ENCODE measurements at places on chromosomes 1 and 21. TPM values are rescaled to one million over a fixed set of nuclear protein-coding genes. Genes with fewer than 3 reads are reported as not detected.

- DNase-seq, result no peak
These were observed 14.0 kb downstream of the TNNT2 start for GRCh38 chr1:201363467-201363866.

DNA sequence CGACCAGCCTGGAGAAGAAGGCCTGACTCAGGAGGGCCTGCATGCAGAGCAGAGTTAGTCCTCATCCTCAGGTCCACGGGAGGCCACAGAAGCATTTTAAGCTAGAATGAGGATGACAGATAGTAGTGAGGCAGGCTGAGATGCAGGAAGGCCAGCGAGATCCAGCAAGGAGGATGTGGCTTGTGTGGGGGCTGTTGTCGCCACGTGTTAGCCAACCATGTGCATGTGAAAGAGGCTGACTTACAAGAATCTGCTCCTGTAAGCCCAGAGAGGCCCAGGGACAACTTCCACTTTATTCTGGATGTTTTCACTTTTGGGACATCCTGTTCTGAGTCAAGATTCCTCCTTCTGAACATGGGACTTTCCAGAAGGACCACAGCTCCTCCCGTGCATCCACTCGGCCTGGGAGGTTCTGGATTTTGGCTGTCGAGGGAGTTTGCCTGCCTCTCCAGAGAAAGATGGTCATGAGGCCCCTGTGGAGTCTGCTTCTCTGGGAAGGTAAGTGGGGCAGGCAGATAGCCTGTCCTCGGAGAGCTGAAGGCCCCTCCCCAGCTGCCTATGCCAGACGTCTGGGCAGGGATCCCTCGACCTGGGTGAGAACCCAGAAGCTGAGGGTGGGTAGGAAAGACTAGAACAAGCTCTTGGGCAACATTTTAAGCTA, at the start of gene SLAMF8:
SLAMF8 (plus strand) TSS at position 433 of the 661 bp plus-strand sequence; CDS start at position 459, 26 bp downstream.
- DNase-seq, result no peak

DNA sequence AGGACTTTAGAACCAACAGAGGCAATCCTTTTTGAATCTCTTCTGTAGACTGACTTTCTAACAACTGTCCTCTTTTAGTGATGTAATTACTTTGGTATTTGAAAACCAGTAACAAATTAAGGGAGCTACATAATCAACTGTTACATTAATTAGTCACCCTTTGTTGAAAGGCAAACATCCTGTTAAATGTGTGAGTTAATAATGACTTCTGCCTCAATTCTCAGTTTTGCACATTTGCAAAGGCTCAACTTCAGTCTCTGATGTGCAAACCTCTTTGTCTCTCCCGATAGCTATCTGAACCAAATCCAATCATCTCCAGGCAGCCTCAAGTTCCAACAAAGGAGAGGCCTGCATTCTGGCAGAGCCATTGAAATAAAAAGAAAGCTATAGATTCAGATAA, 135.4 kb upstream of the C8B start:
- no peak for DNase-seq

- DNase-seq, result no peak
These were observed 9.6 kb downstream of the CFAP45 start for GRCh38 chr1:159890390-159890789.

GRCh38 chr1:172107316-172107975, 266.1 kb downstream of the DNM3 start:
- DNase-seq, result no peak

Gene SPEN
- total RNA-seq, result 26.8 TPM
